ENCODE measurements at places on chromosomes 12 and 14. TPM values are rescaled to one million over a fixed set of nuclear protein-coding genes. Genes with fewer than 3 reads are reported as not detected.

Gene PLBD1
- 1.0 TPM for total RNA-seq

Gene MYO1H
- not detected for total RNA-seq

Gene MIP
- not detected for total RNA-seq

Gene TPH2
- total RNA-seq = not detected

Gene RERGL
- not detected for total RNA-seq

Gene BICDL1
- not detected for total RNA-seq

Gene MYO1A
- 0.07 TPM for total RNA-seq

All from thoracic aorta endothelial cell (primary cell).